ENCODE measurements at places on chromosomes 12 and 14.

- no peak for DNase-seq
Measured at GRCh38 chr12:89783359-89784060, 74.9 kb upstream of the ATP2B1 start.

GRCh38 chr12:95629392-95629791 is 78.1 kb upstream of the USP44 start:
- no peak for DNase-seq

DNA sequence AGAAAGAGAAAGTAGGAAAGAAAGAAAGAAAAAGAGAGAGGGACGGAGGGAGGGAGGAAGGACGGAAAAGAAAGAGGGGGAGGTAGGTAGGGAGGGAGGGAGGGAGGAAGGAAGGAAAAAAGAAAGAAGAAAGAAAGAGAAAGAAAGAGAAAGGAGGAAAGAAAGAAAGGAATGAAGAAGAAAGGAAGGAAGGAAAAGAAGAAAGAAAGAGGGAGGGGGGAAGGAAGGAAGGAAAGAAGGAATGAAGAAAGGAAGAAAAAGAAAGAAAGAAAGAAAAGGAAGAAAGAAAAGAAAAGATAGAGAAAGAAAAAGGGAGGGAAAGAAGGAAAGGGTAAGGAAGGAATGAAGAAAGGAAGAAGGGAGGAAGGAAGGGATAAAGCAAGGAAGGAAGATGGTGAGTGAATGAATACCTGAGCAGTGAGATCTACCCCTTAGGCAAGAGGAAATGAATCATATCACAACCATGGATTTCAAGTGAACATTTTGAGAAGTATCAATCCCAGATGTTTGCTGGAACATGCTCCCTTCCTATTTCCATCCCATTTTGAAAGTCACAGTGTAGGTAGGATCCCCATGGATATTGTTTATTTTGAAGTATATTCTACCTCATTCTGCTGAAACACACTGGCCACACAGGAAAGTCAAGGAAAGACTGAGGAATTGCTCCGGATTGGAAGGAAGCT is 639.4 kb upstream of the TBX3 start:
- DNase-seq, result no peak

DNA sequence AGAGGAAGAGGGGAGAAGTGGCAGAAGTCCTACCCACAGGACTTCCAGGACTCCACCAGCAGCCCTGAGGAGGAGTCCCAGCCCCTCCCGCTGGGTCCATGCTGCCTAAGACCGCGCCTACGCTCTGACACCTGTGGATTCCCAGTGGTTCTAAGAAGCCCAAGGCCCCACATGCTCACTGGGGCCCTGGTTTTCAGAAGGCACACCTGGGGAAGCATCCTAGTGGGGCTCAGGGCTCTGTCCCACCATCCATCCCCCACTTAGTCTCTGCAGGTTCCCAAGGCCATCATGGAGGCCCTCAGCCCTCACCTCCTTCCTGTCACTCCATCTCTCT is 32.6 kb downstream of the ACTN1 start:
- DNase-seq, result no peak

- no peak for DNase-seq
Measured at GRCh38 chr12:98259693-98260092, 255.7 kb upstream of the TMPO start.

GRCh38 chr14:94676495-94677185 is 64.4 kb downstream of the SERPINA3 start:
- no peak for DNase-seq

DNA sequence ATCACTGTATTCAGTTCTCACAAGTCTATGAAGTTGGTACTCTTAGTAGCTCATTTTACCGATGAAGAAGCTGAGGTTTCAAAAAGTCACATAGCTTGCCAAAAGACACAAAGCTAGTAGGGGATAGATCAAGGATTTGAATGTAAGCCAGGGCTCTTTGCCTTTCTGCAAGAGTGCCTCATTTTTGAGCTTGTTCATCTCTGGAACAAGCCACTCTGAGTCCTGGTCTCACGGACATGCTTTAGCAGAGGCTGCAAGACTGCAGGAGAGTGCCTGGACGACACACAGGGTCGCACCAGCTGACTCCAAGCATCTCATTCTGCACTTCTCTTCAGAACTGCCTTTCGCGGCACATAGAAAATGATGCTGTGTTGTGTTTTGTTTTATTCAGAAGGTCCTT is 3.7 kb downstream of the NUAK1 start:
- DNase-seq, result peak; percentile 82

- no peak for DNase-seq
Measured at GRCh38 chr14:100076606-100077005, 11.4 kb downstream of the EVL start.

GRCh38 chr12:94255006-94255405 is 106.6 kb downstream of the PLXNC1 start:
- no peak for DNase-seq

- DNase-seq, result no peak
Measured at GRCh38 chr14:81523616-81524015, 10.0 kb downstream of the SEL1L start.

Measured in DMS79 treated with DMSO at 0.1 percent for 48 hours (cell line).